ENCODE measurements at places on chromosomes 12 and 14. TPM values are rescaled to one million over a fixed set of nuclear protein-coding genes. Genes with fewer than 3 reads are reported as not detected.

PLA2G1B gene
- not detected for total RNA-seq

CALCOCO1 gene
- total RNA-seq: 119 TPM

STON2 gene
- 20.7 TPM for total RNA-seq

DNA sequence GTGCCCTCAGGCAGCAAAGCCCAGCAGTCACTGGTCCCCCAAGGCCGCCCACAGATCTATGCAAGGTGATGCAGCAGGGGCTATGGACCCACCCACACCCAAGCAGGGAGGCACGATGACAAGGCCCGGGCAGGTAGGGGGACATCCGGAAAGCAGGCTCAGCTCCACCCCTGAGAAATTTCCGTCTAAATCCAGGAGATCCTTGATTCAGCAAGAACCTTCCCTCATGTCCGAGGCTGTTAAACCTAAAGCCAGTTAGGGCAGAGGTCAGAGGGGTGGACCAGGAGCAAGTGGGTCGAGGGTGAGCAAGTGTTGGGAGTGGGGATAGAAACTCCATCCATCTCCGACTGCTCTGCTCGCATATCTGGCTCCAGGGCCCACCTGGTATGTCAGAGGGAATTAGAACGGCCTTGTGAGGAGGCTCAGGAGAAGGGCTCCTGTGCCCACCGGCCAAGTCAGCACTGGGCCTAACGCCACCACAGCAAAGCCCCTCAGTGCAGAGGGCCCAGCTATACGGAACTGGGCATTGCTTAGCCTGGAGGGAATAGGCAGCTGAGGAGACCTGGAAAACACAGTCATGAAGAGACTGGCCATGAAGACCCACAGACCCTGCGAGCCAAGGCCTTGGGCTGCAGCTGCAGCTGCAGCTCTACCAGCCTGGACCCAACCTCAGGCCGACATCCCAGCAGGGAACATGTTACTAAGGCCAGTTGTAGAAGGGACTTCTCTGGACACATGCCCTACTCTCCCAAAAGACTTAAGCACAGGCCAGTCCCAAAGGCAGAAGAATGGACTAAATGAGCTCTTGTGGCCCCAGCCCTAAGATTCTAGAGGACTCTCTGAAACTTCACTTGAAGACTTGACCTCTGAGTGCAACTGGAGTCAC is 34.3 kb downstream of the DAD1 start:
- no peak for DNase-seq

- DNase-seq: no peak
Observed at GRCh38 chr12:11861155-11861863, 209.4 kb upstream of the BCL2L14 start.

Measured in mucosa of descending colon (tissue), 3 donors.